Left renal cortex interstitium (tissue), 4 donors: ENCODE measurements at places on chromosomes 1 and 21. TPM values are rescaled to one million over a fixed set of nuclear protein-coding genes. Genes with fewer than 3 reads are reported as not detected.
A peak's percentile ranks its signal among the peaks of the same experiment; 100 is the strongest.

The STYXL2 gene
- polyA plus RNA-seq, result 0.43 TPM

The TIMM17A gene
- polyA plus RNA-seq, result 67.4 TPM

The B3GALT2 gene
- polyA plus RNA-seq, result 17.8 TPM

The CYP4Z1 gene
- polyA plus RNA-seq, result 0.24 TPM

The FMO5 gene
- 9.3 TPM for polyA plus RNA-seq

The LCE2B gene
- not detected for polyA plus RNA-seq

The A3GALT2 gene
- polyA plus RNA-seq, result not detected

DNA sequence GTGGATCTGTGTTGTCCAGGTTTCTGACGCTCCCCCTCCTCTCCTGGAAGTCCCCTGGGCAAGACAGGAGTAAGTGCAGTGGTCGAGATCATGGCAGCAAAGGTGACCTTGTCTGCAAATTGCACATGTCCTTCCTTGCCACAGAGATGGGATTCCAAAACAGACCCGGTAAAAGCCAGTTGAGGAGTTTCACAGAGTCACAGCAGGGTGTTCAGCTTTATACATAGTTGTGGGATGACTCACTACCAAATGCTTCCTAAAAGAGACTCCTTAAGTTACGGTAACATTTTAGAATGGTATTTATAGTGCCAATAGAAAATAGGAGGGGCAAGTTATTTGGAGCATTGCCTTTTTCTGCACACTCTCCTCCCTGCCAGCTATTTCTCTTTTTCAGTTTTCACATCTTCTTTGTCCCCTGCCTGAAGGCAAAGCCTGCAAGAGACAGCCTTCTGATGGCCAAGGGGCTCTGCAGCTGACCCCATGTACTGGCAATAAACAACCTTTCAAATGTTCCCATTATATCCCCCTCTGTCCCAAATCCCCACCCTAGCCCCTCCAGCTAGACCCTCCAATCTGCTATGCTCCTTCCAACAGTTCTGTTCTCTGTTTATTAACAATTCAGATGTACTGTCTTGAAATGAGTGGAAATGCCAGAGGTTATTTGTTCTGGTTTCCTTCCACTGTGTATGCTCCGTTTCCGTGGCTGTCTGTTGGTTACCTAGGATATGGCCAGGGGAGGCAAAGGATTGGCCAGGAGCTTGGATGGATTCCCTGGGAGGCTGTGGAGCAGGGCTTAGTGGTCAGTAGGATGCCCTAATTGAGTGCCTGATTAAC, 115.0 kb downstream of the TGFB2 start:
- DNase-seq, result no peak

- DNase-seq, result no peak
Measured at GRCh38 chr1:152459596-152460528, 45.8 kb upstream of the CRNN start.

DNA sequence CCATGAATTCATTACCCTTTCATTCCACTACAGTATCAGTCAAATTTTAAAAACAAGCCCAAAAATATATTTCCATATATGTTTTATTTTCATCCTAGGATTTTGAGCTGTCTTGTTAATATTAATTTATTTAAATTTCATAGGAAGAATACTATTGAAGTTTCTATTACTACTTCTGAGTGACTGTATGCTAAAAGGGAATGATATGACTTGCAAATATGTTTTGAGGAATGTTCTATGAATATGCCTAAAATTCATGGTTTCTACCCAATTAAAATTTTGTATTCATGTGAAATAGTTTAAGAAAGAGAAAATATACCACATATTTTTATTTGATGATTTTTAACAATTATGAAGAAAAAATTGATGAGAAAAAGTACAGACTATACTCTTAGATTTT, 52.9 kb upstream of the BACH1 start:
- DNase-seq, result no peak

DNA sequence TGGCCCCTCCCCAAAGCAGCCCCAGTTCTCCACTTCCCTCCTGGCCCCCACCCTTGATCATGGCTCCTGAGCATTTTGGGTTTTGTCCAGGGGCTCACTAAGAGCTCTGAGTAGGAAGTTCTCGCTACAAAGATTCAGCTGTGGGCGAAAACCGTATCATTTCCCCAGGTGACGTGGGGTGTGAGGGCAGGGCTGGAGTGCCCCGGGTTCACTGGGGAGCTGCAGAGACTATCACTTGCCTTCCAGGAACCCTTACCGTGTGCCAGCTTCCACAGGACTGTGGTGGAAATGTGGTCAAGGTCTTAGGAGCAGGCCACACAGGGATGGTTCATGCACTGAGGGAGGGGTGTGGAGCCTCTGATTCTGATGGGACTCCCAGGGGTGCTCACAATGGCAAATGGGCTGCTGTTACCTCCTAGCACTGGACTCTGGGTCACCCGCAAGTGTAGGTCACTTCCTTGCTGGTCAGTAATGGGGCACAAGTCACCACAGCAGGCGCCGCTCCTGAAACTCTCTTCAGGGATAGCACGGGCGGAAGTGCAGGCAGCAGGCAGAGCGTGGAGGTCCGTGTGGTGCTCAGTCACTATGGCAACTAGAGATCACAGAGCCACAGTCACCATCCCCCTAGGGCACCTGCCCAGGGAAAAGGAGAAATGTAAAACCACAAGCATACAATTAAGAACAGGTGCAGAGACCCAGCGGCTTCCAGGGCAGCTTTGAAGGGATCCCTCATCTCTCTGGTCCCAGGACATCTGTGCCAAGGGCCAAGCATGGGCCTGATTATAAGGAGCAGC, 35.4 kb downstream of the RSPH1 start:
- no peak for DNase-seq

DNA sequence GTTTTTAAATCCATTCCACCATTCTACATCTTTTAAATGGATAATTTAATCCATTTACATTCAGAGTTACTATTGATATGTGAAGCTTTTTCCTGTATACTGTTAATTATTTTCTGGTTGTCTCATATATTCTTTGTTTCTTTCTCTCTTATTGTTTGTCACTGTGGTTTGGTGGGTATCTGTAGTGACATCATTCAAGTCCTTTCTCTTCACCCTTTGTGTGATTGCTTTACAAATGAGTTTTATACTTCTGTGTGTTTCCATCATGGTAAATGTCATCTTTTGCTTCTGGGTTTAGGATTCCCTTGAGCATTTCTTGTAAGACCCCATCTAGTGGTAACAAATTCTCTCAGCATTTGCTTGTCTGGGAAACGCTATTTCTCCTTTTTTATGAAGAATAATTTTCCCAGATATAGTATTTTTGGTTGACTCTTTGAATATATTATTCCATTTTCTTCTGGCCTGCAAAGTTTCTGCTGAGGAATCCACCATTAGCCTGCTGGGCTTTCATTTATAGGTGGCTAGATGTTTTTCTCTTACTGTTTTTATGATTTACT, 10.2 kb downstream of the LY9 start:
- DNase-seq, result no peak

GRCh38 chr1:202293569-202293968, 48.2 kb downstream of the UBE2T start:
- DNase-seq, result no peak

DNA sequence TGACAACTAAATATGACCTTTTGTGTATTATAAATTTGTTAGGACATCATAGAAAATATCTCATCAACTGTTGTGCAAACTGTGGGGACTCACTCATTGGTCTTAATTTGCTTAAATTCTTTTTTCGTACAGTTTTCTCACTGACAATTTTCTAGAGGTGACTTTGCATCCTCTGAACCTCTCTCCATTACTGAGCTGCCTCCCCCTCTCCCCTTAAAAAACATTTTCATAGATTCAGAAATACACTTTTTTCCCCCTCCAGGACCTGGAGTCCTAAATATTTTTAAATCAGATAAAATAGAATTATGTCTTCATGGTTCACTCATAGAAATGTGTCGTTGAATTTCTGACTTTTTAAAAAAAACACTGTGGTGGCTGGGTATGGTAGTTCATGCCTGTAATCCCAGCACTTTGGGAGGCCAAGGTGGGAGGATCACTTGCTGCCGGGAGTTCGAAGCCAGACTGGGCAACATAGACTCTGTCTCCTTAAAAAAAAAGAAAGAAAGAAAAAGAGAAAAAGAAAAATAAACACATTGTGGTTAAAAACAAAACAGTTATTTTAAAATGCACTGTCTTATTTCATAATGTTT, 1.5 kb downstream of the CNST start:
- DNase-seq, result no peak

DNA sequence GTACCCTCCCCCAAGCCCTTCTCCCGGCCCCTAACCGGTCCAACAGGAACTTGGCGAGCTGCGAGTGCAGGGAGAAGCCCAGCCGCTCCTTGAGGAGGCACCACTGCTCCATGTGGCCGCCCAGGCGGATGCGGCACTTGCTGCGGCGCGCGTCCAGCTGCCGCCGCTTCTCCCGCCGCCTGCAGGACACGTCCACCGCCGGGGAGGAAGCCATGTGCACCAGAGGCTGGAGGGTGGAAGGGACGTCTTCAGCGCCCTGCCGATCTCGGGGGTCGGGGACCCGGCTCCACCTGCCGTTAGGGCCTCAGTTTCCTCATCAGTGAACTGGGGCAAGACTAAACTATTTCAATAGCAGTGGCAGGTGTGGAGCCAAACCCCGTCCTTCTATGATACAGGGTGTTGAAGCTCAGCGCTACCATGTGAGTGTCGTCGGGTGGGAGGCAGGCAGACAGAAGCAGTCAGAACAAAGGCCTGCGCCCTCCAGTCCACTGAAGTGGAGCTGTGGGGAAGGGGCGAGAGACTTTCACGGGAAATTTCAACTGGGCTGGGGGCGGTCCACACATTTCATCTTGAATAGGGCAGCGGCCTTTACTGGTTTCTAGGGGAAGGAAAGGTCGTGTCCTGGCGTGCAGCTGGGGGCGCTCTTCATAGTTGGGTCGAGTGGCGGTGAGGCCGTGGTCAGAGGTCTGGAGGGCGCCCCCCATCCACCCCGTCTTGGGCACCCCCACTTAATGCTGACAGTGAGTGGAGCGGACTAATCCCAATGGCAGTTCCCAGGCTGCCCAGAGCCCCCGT, 592 bp downstream of the ZNF692 start:
- DNase-seq, result peak; percentile 48

DNA sequence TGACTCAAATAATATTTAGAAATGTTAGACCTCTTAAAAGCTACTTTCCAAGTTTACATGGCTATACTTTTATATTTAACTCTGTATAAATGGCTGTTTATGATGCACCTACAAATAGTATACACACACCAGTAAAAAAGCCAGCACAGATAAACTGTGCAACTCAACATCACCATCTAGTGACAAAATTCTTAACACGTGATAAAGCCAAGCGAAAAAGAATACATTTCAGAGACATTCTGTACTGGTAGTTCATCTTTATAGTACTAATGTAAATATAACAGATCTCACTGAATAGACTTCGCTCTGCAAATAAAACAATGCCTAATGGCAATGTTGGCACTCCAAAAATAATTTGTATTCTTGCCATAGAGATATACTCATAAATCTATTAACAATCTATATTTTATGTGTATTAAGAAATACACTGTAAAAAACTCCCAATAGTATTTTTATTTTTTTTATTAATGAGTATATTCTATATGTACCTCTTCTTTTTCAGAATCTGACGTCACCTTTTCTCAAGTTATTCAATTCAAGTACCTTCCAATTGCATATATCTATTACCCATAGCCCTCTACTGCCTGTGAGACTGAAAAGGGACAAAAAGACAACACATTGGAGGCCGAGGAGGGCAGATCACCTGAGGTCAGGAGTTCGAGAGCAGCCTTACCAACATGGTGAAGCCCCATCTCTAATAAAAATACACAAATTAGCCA, 100.2 kb downstream of the DPYD start:
- DNase-seq, result no peak

DNA sequence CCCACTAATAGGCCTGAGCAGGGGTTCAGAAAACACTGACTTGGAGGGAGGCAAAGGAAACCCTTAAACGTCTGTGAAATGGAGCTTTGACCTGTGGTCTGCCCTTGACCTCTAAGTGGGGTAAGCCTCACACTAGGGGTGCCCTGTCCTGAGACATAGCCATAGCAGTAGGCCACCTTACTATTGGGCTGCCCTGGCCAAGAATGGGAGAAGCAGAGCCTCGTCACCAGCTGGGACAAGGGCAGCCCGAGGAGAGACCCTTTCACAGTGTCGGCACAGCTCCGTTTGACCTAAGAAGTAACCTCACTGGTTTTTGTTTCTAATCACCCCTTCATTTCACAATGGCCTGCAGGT, 26.4 kb upstream of the IFNAR2 start:
- no peak for DNase-seq

GRCh38 chr1:110520827-110521226, 1.9 kb upstream of the KCNA10 start:
- no peak for DNase-seq

DNA sequence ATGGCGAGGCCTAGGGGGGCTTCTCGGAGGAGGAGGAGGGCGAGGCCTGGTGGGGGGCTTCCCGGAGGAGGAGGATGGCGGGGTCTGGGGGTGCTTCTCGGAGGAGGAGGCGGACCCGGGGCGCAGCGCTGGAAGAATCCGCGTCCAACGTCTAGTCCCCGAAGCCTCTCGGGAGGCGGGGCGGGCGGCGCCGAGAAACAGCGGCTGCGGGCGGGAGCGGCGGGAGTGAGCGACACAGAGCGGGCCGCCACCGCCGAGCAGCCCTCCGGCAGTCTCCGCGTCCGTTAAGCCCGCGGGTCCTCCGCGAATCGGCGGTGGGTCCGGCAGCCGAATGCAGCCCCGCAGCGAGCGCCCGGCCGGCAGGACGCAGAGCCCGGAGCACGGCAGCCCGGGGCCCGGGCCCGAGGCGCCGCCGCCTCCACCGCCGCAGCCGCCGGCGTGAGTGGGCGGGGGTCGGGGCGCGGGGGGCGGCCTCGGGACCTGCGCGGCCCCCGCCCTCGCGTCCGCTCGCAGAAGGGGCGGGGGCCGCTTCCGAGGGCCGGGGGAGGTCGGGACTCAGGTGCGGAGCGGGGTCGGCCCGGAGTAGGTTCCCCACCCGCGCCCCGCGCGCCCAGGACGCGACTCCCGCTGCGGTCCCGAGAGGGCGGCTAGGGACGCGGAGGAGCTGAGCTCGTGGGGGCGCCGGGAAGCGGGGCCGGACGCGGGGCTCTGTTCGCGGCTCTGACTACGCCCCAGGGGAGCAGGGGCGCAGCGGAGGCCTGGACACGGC, at the start of gene KLHL17:
KLHL17 (plus strand) TSS at position 222 of the 769 bp plus-strand sequence; CDS start at position 332, 110 bp downstream.
- no peak for DNase-seq

- no peak for DNase-seq
Measured at GRCh38 chr1:170410401-170411166, 121.4 kb upstream of the GORAB start.

GRCh38 chr1:3922851-3923250, 22.8 kb upstream of the C1orf174 start:
- no peak for DNase-seq

DNA sequence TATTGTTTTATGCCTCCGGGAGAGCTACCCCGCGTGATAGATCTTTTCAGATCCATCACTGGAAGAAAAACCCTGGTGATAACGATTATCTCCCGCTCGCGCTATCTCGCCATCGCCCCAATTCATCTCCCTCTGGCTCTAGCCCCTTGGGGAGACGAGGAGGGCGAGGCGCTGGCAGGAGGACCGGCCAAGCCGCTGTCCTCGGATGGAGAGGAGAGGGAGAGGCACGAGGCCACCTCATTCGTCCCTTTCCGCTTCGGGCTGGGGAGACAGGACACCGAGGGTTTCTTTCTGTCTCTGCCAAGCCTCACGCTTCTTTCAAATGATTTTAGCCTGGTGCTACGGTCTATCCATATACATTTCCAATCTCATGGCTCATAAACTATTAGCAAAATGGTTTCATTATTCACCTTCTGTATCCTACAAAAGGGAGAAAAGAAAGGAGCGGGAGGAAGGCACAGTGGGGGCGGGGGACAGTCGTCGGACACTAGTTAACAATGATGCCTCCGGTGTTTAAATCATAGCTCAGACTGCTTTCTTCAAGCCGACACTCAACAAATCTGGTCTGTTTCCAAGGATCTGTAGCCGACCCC, 415.0 kb upstream of the ESRRG start:
- DNase-seq, result peak; percentile 13

- no peak for DNase-seq
Measured at GRCh38 chr1:15676688-15677661, 7.1 kb upstream of the PLEKHM2 start.
